ENCODE measurements at places on chromosomes 5 and 9.

DNA sequence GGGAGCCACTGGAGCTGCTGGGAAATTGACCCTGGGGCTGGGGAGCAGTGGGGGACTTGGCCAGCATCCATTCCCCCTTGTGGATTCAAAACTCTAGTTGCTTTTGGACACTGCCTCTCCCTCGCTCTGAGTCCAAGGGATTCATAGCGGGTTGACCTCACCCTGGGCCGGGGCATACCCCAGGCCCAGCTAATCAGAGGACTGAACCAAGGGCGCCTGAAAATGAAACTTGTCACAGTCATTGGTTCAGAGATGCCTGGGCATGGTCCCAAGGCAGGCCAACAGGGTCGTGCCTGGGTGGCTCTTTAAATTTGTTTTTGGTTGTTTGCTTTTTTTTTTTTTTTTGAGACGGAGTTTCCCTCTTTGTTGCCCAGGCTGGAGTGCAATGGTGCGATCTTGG lies 22.6 kb downstream of the STK10 start:
- no peak for DNase-seq

DNA sequence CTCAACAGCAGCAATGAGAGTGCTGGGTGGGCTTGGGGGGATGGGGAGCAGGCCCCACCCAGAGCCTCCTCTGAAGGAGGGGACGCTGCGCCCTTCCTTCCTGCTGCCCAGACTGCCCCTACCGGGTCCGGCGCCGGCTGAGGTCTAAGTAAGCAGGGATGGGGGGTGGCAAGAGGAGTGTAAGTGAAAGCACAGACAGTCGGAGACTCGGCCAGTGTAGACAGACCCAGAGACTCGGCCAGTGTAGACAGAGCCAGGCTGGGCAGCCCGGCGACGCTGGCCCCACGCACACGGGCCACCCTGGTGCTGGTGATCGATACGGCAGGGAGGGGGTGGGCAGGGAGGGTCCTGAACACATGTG lies 7.4 kb upstream of the ENTPD8 start:
- no peak for DNase-seq

DNA sequence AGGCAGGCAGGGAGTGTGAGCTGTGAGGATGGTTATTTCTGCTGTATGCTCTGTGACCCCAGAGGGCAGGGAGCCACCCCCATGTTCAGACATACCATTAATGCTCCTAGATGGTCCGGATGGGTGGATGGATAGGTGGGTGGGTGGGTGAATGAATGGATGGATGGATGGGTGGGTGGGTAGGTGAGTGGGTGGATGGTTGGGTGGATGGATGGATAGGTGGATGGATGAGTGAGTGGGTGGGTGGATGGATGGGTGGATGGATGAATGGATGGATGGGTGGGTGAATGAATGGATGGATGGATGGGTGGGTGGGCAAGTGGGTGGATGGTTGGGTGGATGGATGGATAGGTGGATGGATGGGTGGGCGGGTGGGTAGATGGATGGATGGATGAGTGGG lies 63.4 kb upstream of the BARHL1 start:
- DNase-seq: no peak

GRCh38 chr5:123035918-123036390 lies 571 bp downstream of the PPIC start:
- peak; percentile 72 for DNase-seq

DNA sequence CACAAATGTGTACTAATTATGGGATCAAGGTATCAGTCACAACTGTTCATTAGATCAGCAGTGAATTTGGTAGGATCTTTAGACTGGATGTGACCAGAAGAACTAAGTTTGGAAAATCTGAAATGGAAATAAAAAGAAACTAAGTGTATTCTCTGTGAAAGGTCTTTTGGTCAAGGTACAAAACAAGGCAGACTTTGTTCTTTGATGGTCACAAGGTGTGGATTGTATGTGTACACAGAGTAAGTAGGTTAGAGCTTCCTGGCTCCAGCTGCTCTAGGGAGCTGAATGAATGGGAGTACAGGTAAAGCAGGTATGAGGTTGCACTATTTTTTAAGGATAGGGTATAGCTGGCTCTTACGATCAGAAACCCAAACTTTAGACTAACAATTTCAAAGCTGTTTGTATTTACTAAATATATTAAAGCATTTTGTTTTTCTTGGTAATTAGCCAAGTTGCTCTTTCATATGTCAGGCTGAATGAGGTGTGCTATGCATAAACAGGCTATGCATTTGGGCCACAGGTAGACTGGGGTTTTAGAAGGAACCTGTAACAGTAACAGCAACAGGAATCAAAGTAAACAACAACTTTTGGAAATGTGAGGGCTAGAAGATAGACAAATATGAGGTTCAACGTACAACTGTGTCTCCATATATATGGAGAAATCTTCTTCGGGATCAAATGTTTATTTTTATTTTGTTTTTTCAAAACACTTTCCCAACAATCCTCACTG lies 32.5 kb downstream of the FAM169A start:
- DNase-seq: no peak

GRCh38 chr5:143671674-143672569 lies 140.0 kb upstream of the HMHB1 start:
- DNase-seq: no peak

GRCh38 chr5:137791387-137791786 lies 37.2 kb upstream of the HNRNPA0 start:
- DNase-seq: no peak

- peak; percentile 17 for DNase-seq
Measured at GRCh38 chr5:2666081-2666480, 85.4 kb downstream of the IRX2 start.

DNA sequence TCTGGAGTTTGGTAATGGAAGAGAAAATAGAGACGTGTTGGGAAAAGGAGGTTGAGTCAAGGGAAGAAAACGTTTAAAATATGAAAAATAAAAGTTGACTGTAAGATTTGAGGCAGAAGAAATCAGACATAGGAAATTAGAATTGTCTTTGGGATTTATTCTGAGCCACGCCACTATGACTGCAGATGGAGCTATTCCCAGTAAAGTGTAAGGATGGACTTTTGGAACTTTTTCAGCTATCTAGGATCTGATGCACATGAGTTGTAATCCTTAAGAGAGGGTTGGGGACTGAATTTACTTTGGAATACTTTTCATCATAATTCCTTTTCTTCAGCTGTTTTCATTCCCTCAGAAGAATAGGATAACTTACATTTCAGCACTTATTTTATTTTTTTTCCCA lies 336.7 kb downstream of the FAM170A start:
- no peak for DNase-seq

- no peak for DNase-seq
Measured at GRCh38 chr5:78953092-78953800, 31.9 kb downstream of the ARSB start.

GRCh38 chr5:173970878-173971650 lies 17.9 kb upstream of the C5orf47 start:
- no peak for DNase-seq

DNA sequence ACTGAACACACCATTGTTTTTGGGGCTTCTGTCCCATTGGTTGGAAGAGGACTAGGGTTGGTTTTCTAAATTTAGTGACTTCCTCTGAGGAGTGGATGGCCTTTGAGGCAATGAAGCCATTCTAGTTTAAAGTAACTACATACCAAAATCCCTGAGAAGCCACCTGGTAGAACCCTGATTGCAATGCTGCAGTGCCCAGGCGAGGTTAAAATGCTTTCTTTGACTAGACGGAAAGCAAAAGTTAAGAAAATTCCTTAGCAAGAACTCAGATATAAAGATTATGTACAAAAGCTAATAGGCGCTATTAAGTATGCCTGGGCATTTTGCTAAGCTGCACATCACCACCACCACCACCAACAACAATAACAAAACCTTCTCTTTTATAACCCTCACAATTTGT lies 20.6 kb downstream of the GLRX start:
- no peak for DNase-seq

- DNase-seq: no peak
Measured at GRCh38 chr9:109974143-109974917, 194.3 kb downstream of the PALM2AKAP2 start.

GRCh38 chr5:172714491-172715420 lies 56.2 kb downstream of the DUSP1 start:
- DNase-seq: peak; percentile 64

DNA sequence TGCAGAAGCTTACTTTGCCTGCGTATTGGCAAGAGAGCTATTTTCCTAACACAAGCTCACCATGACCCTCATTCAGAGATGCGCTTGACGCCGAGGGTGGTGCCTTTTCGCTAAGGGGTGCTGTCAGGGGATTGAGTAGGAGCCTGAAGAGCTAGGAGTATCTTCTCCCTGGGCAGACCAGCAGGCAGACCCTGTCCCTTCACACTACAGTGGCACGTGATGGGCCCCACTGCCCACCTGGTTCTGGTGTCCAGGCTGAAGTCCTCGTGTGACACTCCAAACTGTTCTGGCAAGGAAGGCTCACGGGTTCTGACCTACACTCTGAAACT lies 198.3 kb downstream of the AUH start:
- DNase-seq: no peak

GRCh38 chr5:176677209-176677939 lies 30.1 kb downstream of the TSPAN17 start:
- no peak for DNase-seq

- DNase-seq: no peak
Measured at GRCh38 chr5:144598451-144599068, 427.9 kb downstream of the KCTD16 start.

DNA sequence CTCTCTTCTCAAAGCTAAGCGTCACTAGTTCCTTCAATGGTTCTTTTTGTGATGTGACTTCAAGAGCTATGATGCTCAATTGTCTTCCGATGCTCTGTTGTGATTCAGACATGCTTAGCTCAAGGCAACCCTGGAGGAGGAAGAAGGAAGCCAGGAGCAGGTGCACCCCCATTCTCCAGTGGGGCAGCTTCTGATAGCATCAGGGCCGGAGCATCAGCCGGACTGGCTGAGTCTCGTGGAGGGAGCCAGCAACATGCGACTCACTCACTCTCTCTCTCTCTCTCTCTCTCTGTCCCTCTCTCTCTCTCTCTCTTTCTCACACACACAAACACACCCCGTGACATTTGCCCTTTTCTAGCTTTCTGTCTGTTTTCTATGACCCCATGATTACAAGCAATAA lies 140.2 kb downstream of the HSD17B3 start:
- DNase-seq: no peak

- DNase-seq: no peak
Measured at GRCh38 chr5:1347571-1347970, 2.7 kb upstream of the CLPTM1L start.

DNA sequence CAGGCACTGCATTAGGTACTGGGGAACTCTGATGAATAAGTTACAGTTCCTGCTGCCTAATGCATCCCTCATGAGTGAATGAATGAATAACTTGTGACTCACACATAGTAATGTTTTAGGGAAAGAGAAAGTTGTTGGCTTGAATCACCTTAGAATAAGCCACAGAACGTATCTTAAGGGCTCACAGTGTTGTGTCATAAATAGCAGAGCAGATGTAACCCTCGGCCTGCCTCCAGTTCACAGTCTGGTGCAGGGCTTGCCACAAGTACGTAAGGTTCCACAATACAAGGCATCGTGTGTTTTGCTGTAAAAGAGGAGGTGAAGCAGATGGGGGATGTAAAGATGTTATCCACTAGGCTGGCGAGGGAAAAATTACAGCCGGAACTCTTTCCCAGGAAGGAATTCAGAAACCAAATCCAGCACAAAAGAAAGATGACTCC lies 218.7 kb downstream of the TRPM3 start:
- DNase-seq: peak; percentile 52

- DNase-seq: peak; percentile 35
Measured at GRCh38 chr9:32992595-32993238, 8.7 kb downstream of the APTX start.

DNA sequence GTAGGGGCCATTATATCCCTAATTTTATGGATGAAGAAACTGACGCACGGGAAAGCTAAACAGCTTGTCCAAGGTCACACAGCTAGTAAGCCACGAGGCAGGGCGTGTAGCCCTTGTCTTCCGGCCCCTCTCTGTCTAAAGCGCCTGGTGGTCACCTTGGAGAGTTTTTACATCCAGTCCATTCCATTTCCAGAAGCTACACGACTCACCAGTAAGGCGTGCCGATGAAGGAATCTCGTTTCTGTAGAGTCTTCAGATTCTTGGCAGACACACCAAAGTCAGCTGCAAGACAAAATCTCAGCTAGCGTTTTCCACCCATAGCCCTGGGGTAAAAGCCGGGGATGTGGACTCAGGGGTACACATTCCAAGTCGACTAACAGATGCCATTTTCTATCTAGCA lies 80.5 kb downstream of the STK10 start:
- DNase-seq: peak; percentile 83

DNA sequence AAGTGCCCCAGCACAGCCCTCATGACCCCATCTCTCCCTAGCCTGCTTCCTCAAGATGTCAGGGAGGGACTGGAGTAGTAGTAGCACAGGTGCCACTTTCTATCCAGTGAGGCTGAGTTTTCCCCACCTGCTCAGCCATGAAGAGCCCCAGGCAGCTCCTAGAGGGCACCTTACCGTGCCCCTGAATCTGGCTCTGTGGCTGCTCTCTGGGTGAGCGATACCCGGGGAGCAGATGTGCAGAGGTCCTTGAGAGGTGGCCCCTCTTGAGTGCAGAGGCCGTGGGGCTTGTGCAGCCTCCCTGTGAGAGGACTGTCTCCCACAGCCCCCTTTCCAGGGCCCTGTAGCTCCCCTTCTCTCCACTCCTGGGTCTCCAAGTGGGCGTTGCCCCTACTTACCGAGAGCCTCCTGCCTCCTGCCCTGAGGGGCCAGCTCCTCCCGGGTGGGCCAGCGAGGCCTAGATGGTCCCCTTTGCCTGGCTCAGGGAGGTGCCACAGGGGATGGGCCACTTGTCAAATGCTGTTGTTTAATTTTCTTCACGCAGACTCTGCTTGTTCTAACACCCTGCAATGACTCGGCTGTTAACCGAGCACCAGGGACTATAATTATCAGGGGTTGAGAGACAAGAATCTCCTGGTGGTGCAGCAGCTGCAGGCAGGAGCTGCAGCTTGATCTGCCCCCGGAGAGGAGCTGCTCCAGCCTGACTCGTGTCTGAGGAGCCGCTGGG lies 29.6 kb upstream of the PITX1 start:
- DNase-seq: no peak

DNA sequence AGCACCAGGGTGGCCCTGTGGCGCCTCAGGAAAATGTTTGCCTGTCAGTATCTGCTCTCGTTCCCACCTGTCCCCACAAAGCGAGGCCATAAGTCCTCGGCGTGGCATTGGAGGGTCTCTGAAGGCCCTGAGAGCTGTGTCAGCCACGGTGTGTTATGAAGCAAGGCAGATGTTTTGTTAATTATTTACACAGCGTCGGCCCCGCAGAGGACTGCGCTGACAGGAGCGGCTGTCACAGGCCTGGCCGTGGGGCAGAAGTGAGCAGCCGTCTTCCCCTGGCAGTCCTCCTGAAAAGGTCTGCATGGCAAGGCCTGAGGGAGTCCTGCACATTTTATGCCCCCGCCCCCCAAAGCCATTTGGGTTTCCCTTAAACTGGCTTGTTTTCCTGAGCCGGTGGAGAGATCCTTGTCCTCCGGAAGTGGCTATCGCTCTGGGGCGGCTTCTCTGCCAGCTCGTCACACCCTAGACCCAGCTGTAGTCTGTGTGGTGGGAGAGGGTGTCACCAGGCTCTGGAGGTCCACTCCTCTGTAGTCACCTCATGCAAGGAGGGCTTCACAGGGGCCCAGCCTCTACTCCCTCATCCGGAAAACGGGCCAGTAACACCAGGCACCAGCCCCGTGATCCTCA lies 6.2 kb downstream of the NEK6 start:
- no peak for DNase-seq

- no peak for DNase-seq
Measured at GRCh38 chr9:137315581-137316011, 13.5 kb upstream of the NRARP start.

All from umbilical cord (tissue), 2 donors.